ENCODE measurements at places on chromosomes 5 and 9. TPM values are rescaled to one million over a fixed set of nuclear protein-coding genes. Genes with fewer than 3 reads are reported as not detected.

DNA sequence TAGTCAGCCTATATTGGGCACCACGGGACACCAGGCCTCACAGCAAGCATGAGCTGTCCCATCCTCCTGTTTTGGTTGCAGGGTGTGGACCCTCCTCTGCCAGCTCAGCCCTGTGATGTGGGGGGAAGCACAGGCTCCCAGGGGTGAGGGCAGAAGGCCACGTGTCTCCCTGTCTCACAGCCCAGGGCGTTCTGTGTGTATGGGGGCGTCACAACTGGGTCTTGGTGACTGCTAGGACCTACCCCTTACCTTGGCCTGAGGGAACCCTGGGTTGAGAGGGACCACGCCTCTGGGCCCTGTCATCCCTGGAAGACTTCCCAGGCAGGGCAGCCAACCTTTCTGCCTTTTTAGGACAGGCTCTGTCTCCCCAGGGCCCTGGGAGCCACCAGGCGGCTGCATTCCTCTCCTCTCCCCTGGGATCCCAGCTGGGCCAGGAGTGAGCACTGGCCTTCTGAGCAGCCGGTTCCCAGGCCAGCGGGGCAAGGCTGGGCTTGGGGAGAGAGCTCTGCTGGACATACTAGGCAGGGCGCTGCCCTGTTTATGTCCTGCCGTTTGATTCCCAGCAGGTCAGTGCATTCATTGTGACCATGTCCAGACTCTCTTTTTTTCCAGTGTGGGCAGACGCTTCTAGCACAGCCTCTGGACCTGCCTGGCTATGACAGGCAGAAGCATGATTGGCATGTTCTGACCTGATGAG, 97.4 kb downstream of the DAB2IP start:
- peak; percentile 41 for DNase-seq

GRCh38 chr9:111483439-111483857, 735 bp downstream of the ECPAS start:
- no peak for DNase-seq

GRCh38 chr5:102759700-102760099, 4.6 kb downstream of the PAM start:
- no peak for DNase-seq

TMCO6 gene
- 39.2 TPM for total RNA-seq

SPATA6L gene
- 0.72 TPM for total RNA-seq

FLT4 gene
- total RNA-seq, result 13.2 TPM

DNA sequence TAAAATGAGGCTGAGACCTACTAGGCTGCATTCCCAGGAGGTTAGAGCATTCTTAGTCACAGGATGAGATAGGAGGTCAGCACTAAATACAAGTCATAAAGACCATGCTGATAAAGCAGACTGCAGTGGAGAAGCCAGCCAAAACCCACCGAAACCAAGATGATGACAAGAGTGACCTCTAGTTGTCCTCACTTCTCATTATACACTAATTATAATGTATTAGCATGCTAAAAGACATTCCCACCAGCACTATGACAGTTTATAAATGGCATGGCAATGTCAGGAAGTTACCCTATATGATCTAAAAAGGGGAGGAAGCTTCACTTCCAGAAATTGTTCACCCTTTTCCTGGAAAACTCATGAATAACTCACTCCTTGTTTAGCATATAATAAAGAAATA, 88.6 kb downstream of the PLPPR1 start:
- DNase-seq, result no peak

DNA sequence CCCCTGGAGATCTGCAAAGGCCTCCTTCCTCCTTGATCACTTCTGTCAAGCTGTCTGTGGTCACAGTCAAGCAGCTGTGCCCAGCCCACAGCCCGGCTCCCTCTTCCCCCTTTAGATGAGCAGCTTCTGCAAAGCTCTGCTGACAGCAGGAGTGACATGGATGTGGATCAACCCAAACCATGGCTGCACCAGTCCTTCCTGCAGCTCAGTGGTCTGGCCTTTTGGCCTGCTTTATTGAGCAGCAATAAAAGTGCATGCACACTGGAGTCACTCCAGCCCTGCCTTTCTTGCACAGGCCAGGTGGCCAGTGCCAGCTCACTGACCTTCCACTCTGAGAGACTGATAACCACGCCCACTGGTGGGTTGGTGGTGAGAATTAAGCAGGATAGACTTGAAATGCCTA, 91.3 kb upstream of the OTULINL start:
- DNase-seq, result no peak

DNA sequence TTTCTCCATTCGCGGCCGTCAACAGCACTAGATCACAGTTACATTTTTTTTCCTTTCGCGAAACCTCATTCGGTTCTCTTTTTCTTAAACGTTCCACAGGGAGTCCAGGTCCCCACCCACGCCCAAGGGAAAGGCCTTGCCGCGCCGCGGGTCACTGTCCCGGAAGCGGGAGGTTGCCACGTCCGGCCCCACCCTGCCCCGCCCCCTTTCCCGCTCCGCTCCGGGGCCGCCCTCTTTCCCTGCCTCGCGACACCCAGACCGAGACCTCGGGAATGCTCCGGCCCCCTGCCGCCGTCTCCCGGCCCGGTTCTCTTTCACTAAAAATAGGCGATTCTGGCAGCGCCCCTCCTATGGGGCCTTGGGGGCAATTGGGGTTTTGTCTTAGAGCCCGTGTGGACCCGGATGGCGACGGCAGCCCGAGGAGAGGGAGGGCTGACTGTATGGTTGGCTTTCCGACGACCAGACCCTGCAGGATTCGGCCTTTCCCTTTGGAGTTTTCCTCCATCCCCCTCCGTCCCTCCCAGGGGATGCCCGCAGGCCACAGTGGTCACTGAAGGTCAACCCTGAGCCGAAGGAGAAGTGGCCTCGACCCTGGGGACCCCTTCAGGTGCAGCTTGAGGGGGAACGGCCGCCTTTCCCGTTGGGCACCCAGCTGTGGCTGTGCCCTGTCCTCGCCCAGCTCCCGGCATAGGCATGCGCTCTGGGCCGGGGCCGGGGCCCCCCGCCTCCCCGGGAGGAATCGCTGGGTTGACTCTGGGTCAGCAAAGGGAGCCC, 2.8 kb upstream of the RACK1 start:
- peak; percentile 85 for DNase-seq

DNA sequence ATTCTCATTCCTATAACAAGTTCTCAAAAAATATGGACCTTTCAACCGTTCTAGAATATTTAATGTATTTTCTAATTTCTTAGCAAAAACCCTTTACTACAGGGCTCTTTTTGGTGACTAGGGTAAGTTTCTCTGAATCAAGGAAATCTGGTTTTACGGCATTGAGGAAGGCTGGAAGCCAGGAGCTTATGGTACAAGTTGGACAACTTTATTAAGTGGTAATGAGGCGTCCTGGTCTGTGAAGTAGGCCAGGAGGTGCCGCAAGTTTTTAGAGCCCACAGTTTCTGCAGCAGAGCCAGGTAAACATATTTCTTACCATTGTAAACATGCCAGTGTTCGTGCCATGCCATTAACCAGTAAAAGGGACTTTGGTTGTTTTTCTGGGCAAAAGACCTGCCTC, 14.6 kb upstream of the C1QTNF3 start:
- DNase-seq, result no peak

TMEM203 gene
- 39.4 TPM for total RNA-seq

DNA sequence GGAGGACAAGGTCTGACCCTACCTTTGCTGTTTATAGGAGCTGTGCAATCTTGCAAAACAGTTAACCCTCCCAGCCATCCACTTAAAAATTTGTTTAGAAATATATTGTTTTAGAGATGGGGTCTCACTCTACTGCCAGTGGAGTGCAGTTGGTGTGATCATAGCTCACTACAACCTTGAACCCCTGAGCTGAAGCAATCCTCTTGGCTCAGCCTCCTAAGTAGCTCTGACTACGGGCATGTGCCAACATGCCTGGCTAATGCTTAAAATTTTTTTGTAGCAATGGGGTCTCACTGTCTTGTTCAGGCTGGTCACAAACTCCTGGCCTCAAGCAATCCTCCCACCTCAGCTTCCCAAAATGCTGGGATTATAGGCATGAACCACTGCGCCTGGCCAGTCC, 120.2 kb upstream of the PJA2 start:
- no peak for DNase-seq

CDH6 gene
- not detected for total RNA-seq

KCNMB1 gene
- total RNA-seq, result not detected

- peak; percentile 76 for DNase-seq
Measured at GRCh38 chr9:21993893-21994555, at the start of gene CDKN2A. CDKN2A (minus strand) TSS chr9:21994392.

REEP2 gene
- total RNA-seq, result 1.5 TPM
